AML-193 (cell line): ENCODE measurements at places on chromosomes 4 and X.

- DNase-seq, result no peak
Observed at GRCh38 chr4:142314686-142315085, 531.4 kb downstream of the INPP4B start.

- no peak for DNase-seq
Observed at GRCh38 chrX:69226459-69227158, 61.4 kb upstream of the PJA1 start.

DNA sequence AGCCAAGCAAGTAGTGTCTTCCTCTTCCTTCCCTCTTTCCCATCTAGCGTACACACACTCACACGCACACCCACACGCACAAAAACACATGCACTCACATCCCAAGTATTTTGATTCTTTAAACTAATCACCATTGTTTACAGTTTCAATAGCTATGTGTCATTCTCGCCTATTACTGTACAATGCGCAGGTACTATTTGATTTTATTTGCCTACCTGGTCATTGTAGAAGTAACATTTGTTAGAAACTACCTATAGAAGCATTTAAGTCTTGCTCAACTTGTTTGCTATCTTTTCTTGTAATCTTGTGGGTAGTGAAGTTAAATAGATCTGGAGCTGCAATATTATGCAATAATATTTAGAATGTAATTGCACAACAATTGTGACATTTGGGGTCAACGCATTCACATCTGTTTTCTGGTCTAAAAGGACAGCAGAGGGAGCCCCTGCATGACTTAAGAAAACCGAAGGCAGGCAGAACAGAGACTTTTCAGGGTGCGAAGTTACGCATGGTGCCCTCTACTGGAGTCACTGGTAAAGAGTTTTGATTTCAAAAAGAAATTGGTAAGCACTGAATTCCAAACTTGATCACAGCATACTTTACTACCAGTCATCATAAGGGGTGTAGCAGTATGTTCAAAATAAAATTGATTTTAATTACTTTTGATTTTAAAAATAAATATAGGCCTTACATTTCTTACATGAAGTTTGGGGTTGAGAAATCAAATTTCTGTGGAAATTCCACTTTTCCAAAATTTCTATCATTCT is 503.3 kb upstream of the FAM241A start:
- DNase-seq, result peak; percentile 86

DNA sequence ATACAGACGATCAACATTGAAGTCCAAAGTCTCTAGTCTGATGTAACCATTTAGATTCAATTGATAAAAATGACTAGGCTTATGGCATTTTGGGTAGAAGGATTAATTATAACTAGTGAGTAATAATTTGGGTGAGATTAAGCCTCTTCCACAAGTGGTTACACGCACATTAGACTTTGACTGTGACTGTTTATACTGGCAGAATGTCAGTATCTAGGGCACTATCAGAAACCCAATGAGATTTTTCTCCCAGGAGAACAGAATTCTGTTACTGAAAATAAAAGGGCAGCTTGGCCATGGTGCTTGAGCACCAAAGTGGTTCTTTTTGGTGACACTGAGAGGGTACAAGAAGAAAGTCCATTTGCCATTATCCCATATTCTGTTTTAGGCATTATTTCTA is 3.3 kb downstream of the PLS3 start:
- DNase-seq, result no peak

DNA sequence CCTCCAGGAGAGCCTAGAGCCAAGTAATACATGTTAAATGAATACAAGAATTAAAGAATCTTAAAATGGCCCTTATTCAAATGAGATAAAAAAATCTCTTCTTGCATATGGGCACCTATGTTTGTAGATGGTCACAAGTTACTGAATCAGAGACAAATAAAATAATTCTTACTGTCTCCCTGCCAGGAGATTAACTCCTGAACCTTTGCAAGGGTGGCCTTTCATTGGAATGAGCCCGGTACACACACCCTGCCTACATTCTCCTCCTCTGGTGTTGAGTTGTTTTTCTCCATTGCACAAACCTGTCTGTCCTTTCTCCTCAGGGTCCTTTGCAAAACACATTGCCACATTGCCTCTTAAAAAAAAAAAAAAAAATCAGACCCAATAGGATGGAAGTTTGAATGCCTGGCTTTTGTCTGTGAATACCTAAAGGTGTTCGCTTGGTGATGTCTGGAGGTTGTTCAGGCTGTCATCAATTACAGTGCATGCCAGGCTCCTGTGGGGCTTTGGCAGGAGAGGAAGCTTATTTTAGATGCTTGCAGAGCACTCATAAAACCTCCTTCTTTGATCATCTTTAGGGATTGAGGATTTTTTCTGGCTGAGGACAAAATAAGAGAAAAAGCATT is 8.3 kb upstream of the TMEM154 start:
- no peak for DNase-seq

- no peak for DNase-seq
Observed at GRCh38 chr4:78296261-78296660, 239.1 kb downstream of the FRAS1 start.

DNA sequence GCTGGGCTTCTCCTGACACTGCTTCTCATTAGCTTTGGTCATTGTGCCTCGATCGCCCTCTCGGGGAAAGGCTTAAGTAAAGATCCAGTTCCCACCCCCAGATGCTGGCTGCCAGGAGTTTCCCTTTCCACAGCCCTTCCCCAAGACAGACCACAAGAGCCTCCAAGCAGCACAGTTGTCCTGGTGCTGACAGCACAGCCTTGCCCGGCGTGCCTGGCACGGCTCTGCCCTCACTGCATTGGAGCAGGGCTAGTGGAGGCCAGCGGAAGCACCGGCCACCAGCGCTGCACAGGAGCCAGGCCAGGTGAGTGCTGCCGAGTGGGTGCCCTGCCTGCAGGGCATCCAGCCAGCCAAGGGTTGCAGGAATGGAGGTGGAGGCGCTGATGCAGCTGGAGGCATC is 9.7 kb upstream of the MSANTD1 start:
- no peak for DNase-seq

DNA sequence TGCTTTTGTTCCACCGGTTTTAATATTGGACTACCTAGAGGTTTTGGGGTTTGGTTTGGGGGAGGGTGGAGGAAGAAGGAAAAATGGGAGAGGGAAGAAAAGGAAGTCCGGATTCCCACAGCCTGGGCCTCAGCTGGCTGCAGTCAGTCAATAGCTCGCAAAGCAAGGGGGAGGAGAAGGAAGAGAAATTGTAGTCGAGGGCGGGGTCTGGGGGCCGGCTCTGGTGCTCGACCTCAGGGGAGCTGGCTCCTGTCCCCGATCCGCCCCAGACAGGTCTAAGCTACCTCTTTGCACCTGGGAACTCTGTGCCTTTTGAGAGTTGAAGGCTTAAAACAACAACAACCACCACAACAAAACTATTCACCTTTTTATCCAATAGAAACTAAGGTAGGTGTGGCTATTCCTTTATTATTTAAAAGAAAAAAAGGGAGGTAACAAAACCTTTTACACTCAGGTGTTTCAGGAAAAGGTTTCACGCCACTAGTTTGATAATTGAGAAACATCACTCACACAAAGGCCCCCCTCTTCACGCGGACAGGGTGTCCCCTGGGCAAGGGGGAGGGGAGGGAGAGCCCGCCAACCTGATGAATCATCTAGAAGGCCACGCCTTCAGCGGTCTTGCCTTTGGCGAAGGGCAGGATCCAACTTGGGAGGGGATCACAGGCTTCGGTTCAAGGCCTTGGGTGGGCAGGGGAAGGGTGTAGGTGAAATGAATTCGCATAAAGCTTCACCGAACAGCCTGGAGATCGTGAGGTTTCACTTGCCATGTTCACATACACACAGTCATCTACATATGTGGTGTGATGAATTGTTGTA is 1.6 kb upstream of the LNX1 start:
- no peak for DNase-seq

DNA sequence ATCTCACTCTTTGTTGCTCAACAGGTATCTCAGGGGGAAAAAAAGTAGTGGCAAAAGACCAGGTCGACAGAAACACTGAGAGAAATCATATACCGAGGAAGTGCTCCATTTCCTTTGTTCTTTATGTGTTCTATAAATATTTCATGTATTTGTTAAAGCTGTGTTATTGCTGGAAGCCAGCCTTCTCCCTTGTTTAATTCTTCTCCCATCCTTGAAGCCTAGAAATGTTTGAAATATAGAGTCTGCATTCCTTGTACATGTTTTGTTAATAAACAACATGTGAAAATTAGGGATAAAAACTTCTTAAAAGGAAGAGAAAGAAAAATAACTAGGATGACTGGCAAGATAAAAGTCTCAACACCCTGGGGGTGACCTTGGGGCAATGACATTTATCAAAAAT is 186.2 kb downstream of the ANKRD50 start:
- DNase-seq, result no peak

GRCh38 chr4:8838961-8839431 is 32.6 kb downstream of the HMX1 start:
- no peak for DNase-seq

DNA sequence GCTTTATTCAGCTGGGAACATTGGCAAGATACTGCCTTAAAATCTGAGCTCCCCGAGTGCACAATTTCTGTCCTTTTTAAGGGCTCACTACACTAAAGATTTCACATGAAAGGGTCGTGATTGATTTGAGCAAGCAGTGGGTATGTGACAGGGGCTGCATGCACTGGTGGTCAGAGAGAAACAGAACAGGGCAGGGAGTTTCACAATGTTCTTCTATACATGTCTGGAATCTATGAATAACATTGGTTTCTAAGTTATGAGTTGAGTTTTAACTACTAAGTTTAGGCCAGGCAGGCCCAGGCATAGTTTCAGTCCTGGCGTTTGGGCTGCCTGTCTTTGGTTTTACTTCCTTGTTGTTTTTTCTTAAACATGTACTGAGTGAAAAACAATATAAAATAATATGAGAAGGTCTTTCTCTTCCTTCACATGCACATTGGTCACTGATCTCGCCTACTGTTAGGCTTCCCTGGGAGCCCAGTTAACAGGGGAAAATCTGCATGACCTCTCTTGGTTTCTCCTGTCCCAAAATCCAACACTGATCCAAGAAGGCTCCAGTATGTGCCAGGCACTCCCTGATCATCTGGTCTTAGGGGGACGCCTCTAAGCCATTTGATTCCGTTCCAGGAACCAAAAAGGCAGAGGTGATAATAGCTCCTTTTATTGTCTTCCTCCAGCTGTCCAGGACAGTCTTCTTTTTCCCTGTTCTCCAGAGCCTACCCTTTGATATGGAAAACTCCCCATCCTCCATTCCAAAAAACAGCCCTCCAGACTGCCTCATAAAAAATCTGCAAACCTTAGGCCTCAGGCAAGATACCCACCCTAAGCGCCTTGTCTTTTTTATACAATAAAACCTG is at the start of gene UGT2B17:
UGT2B17 (minus strand) TSS at position 51 of the 854 bp plus-strand sequence. CDS start 7,838 bp downstream, outside the sequence.
- no peak for DNase-seq

DNA sequence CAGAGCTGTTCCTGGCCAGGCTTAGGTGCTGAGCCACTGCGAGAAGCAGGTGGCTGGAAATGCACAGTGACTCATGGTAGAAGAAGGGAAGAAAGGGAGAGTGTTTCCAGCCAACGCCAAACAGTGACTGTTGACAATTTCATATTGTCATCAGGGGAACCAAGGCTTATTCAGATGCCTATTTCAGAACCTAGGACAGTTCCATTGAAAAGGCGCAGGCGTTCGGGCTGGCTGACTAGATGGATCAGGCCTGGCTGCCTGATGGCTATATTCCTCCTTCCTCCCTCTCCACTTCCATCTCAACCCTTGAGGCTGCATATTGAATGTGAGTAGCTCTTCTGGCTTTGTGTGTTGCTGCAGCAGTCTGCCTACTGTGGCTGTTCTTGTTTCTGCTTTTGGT is 73.0 kb upstream of the FRMPD4 start:
- no peak for DNase-seq

- peak; percentile 23 for DNase-seq
Observed at GRCh38 chrX:16671005-16671404, 21.0 kb downstream of the S100G start.

DNA sequence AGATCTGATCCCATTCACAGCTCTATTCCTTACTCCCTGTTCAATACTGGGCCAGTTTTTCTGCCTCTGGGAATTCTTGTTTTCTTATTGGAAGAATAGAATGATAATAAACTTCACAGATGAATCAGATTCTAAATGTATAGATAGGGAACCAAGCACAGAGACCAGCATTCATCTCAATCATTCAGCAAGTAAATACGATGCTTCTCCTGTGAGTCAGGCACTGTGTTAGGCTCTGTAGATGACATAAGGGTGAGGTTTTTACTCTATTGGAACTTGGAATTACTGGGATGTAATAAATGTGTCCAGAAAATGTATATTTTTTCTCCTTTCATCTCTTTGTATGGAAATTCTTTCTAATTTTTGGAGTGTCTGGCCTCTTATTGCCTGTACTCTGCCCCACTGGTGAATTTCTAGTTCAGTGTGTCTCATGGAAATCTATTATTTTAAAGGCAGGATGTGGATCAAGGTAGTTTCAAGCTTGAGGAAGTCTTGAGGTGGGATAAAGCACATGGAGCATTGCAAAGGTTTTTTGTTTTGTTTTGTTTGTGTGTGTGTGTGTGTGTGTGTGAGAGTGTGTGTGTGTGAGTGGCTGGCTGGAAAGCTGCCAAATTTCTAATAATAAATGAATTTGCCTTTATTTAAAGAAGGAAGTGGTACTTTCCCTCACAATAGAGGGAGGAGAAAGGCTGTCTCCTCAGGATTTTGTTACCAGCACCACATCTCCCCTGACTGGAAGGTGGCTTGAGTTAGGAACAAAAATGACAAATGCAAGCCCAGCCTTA is 117.9 kb upstream of the HS3ST1 start:
- no peak for DNase-seq

GRCh38 chr4:141376769-141377168 is 156.1 kb downstream of the ZNF330 start:
- no peak for DNase-seq

GRCh38 chrX:21802054-21802670 is 37.3 kb upstream of the MBTPS2 start:
- DNase-seq, result no peak

DNA sequence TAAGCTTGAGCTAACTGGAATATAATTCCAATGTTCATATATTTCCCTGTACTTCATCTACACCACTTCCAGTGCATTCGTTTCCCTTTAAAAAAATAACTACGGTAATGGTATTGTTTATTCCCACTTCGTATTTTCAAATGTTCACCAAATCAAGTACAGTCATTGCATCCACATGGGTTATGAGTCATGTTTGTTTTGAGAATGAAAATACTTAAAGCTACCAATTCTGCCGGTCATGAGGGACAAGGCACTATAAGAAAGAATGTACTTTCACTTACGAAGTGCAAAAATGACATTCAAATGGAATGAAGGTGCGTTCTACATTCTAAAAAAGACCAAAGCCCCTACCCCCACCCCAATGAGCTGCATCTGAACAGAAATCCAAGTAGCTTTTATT is 174.4 kb upstream of the FGF13 start:
- no peak for DNase-seq

- no peak for DNase-seq
Observed at GRCh38 chr4:74900862-74901261, 32.1 kb upstream of the PARM1 start.

DNA sequence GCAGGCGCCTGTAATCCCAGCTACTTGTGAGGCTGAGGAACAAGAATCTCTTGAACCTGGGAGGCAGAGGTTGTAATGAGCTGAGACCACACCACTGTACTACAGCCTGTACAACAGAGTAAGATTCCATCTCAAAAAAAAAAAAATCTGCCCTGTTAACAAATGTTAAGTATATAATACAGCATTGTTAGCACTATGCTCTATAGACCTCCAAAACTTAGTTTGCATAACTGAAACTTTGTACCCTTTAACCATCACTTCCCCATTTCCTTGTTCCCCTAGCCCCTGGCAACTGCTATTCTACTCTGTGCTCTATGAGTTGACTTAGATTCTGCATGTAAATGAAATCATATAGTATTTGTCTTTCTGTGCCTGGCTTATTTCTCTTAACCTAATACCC is 76.7 kb downstream of the TAB3 start:
- DNase-seq, result no peak

- no peak for DNase-seq
Observed at GRCh38 chr4:34469516-34469915, 1774.8 kb downstream of the ARAP2 start.

GRCh38 chr4:67727124-67727850 is 26.3 kb upstream of the UBA6 start:
- DNase-seq, result no peak
